DMS153 (cell line): ENCODE measurements at places on chromosomes 5 and 9.

- DNase-seq, result no peak
Measured at GRCh38 chr9:18623221-18624079, 149.5 kb downstream of the ADAMTSL1 start.

DNA sequence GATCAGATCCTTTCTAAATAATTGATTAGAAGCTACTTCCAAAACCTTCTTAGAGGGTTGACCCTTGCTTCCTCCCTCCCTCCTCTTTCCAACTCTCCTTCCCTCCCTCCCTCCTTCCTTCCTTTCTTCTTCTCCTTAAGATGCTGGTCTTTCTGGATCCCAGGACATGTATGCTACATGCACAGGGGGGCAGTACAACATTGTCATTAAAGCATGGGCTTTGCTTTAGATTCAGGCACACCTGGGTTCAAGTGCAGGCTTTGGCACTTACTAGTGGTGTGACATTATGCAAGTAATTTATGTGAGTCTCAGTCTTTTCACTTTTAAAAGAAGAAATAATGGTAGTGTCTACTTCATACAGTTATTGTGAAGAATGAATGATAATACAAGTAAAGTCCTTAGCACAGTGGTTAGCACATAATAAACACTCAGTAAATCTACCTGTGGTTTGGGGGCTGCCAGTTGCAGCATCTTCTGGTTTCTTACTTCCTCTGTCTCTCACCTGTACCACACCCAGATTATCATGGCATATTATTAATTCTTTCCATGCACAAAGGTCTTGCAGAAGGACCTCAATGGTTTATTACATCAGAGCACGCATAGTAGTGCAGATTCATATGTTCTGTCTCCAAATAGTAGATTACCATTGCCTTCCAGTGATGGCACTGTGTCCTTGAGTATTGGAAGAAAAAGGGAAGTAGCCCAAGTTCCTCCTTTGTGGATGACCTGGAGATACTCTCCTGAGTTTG, 154.1 kb downstream of the ARHGAP26 start:
- DNase-seq, result no peak

GRCh38 chr5:113059232-113060040, 82.8 kb downstream of the DCP2 start:
- no peak for DNase-seq

- DNase-seq, result no peak
Measured at GRCh38 chr5:138359621-138360020, 7.1 kb downstream of the KDM3B start.

- no peak for DNase-seq
Measured at GRCh38 chr9:91207729-91208418, 153.8 kb downstream of the AUH start.

GRCh38 chr9:7333719-7334118, 465.9 kb downstream of the DMAC1 start:
- no peak for DNase-seq

DNA sequence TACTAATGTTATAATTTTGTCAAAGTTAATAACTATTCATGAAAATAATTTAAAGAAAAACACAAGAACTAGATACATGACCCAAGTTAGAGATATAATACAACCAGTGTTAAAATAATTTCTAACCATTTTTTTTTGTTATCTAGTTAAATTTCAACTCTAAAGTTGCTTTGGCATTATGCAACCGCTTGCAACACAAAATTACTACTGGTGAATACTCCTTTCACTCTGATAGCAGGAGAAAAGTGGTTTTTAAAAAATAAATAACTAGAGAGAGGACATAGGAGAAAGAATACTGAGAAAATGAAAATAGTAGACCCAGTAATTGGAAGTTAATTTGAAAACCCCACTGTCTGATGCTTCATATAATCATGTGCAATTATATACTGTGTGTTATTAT, 622.4 kb upstream of the GRIN3A start:
- DNase-seq, result no peak

- no peak for DNase-seq
Measured at GRCh38 chr5:61030163-61030482, 85.1 kb downstream of the NDUFAF2 start.

DNA sequence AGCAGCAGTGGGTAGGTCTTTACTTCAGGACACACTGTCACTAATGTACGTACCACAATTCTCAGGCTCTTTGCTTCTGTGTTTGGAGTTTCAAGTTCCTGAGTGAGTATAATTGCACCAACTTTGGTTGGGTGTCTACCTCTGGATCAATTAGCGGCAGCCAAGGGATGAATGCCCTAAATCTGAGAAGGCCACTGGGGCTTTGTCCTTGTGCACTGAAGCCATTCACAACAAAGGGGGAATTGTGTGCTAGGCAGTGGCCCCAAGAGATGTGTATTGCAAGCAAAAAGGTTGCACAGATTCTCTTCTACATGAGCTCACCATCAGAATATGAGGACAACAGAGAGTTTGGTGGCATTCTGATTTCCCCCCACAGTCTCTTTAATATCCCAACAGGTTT, 3.9 kb upstream of the PHF24 start:
- no peak for DNase-seq

GRCh38 chr9:24587883-24588282, 42.2 kb upstream of the IZUMO3 start:
- DNase-seq, result no peak

DNA sequence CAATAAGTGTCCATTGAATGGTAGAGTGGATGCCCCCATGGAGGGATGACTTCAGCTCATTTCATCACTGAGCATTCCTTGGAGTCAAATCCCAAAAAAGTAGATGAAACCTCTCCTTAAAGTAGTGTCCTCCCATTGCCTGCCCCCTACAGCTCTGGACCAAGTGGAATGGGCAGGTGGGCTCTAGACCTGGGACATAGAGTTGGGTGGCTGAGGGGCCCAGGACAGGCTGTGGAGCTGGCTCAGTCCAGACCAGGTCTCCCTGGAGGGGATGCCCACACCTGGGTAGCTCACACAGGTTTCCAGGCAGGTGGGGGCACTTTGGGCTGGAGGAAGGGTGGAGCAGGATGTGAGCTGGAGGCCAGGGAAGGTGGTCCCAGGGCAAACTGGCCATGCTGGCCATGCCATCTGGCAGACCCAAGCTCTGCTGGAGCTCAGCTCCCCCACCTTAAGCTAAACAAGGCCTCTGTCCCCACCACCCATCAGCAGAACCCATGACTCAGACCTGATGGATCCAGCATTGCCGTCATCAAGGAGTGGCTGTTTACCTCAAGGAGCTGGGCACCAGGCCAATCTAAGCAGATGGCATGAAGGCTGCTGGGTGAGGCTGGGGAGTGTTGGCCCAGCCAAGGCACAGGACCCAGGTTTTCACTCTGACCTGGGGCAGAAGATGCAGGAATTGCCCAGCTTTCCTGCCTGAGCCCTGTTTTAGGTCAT, 6.2 kb upstream of the SPINK4 start:
- peak; percentile 74 for DNase-seq

GRCh38 chr5:16774806-16775205, 158.0 kb upstream of the RETREG1 start:
- DNase-seq, result peak; percentile 51

DNA sequence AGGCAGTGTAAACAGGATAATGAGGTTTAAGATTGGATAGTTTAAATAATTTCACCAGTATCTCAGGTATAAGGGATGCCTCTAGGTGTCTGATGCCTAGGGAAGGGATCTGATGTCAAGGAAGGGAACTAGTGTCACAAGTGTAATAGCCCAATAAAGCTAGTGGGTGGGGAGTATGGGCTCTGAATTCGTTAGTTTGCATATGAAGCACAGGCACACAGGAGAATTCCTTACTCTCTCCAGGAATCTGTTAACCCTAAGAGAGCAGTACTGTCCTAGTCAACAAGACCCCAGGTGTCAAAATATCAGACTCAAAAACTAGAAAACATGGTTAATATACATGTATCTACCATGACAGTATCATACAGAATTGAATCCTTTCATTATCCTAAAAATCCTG, 352.5 kb upstream of the CYLC2 start:
- DNase-seq, result no peak

DNA sequence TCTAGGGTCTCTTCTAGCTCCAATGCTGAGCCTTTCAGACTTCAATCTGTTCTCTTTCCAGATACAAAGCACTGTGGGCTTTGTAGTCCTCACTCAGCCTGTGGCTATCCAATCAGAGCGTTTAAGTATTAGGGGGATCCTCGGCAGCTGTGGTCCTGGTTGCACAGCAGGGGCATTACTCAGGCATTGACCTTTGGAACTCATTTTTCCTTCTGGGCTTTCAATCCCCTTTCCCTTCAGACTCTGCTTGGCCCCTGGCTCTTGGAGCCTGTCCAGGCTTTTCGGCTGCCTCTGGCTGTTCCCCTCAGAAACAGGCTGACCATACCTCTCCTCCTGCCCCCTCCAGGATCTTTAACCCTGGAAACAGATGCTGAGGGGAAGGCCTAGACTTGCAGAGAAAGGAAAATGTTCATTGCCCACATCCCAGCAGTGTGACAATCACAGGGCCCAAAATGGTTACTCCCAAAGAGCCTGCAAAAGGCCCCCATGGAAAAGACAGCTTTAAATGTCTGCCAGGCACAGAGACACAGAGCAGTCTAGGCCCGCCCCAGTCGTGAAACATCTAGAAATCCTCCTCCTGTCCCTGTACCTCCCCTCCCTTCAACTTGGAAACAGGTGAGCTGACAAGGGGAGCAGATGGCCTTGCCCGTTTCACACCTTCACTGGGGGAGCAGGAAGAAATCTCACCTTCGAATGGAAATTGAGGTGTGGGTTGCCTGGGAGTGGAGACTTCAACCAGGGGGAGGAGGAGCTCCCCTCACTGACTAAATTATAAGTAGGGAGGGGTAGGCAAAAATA, 13.7 kb downstream of the C1QTNF2 start:
- no peak for DNase-seq

DNA sequence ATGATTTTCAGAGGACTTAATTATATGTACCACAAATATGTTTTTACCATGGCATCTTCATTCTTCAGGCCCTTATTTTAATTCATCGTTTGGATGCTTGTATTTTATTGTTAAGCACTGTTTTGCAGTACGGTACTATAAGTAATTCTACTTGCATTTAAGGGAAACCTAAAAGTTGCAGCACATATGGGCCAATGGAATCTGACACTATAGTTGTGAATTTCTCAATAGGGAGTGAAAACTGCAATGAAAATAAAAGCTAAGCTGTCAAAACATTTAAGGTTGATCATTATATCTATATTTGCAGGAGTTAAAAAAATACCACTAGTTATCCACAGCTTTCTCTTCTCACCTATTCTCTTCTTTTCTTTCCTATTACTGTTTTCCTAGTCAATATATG, 1071.8 kb downstream of the MAT2B start:
- no peak for DNase-seq

GRCh38 chr5:79190235-79190529, 45.7 kb upstream of the JMY start:
- DNase-seq, result no peak

GRCh38 chr9:136485049-136486045, 2.5 kb upstream of the SEC16A start:
- peak; percentile 42 for DNase-seq

DNA sequence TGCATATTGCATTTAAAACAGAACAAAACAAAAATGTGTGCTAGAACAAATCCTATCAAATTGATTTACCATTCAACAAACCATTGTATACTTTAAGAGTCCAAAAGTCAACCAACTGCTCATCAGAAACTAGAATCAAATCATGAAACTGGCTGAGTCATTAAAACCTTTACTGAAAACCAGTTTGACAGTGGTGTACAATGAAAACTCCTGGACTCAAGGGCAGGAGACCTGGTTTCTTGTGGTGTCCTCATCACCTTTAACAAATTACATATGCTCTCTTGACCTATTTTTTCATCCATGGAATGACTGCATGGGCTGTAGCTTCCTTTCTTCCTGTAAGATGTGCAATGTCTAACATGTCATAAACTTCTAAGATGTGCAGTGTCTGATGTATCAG, 315.3 kb upstream of the SLC30A5 start:
- no peak for DNase-seq

DNA sequence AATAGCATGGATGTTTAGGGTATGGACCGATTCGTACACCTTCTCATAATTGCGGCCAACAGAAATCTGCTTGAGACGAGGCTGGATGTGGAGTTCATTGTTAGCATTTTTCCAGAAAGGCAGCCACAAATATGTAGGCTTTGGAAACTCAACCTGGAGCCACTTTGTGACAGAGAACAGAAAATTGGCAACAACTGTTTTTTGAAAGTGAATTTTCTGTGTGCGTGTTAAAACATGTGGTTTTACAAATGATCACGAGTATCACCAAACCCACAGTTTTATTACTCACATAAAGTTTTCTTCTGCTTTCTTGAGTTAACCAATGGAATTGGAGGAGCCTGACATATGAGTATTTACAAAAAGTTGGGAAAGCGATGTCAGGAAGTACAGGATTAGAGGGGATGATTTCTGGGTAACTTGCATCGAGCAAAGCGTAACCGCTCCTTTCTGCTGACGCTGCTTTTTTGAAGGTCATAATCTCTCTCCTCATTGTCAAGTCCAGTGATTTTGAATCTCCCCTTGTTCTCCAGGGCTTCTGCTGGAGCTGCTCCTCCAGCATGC, 138.5 kb upstream of the TAF11L2 start:
- no peak for DNase-seq

- DNase-seq, result no peak
Measured at GRCh38 chr5:157253547-157253946, 12.4 kb upstream of the CYFIP2 start.

GRCh38 chr5:82894716-82895115, 182.5 kb downstream of the TMEM167A start:
- DNase-seq, result no peak

- peak; percentile 11 for DNase-seq
Measured at GRCh38 chr5:135462304-135462703, 10.2 kb upstream of the TIFAB start.

- no peak for DNase-seq
Measured at GRCh38 chr5:93141969-93142368, 439.1 kb downstream of the NR2F1-AS1 start.

DNA sequence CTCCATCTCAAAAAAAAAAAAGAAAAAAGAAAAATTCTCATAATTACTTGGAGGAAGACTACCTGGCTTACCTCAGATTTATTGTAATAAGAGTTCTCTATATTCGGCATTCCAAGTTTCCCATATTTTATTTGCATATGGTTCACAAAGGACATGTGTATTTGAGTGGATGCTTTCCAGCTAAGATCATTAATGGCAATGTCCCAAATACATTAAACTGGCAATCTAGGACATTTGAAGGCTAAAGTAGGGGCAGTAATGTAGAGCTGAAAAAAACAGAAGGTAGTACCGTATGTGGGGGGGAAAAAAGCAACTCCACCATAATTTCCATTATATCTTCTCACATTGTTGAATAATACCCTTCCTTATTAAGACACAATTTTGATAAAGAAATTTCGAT, 4.9 kb downstream of the TUT7 start:
- no peak for DNase-seq

GRCh38 chr5:80238778-80239679, 16.8 kb downstream of the SERINC5 start:
- no peak for DNase-seq
